ENCODE measurements at places on chromosomes 5 and 9.

DNA sequence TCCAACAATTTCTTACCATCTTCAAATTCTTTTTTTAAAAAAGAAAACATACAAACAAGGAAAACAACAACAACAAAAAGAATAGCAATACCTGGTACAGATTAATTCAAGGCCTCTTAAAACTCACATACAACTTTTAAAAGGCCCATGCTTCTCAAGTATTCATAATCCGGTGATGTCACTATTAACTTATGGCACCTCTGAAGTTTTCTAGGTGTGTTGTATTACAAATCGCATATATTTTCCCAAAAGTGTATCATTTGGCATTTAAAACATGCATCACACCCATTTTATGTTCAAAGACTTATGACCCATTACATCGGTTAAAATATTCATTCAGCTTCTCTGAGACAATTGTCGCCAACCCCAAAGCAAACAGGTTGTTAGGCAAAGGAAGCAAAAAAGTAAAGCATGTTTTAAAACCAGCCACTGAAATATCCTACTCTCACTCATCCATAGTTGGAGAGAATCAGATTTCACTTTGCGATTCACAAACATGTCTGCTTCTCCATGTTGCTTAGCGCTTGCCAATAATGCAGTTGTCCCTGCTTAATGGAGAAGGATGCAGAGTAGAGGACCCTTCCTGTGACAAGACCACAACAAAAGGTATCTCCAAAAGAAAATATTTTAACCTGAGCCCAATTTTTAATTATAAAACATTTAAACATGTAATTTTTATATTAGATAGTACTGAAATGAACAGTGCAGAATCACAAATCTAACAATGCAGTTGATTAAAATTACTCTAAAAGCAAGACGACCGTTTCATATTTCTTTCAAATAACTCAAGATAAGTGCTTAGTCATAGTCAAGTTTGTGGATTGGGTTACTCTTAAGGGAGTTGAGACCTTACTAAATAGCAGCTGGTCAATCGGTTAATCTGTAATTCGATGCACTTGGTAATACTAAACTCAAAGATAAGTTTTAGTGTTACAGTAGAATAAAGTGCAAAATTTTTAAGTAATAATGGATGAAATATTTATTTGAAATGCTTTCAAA, 1.6 kb downstream of the SKP1 start:
- no peak for DNase-seq

GRCh38 chr9:34983209-34983608, 6.3 kb upstream of the DNAJB5 start:
- DNase-seq, result no peak

GRCh38 chr5:131221888-131222287, 42.0 kb upstream of the CDC42SE2 start:
- no peak for DNase-seq

DNA sequence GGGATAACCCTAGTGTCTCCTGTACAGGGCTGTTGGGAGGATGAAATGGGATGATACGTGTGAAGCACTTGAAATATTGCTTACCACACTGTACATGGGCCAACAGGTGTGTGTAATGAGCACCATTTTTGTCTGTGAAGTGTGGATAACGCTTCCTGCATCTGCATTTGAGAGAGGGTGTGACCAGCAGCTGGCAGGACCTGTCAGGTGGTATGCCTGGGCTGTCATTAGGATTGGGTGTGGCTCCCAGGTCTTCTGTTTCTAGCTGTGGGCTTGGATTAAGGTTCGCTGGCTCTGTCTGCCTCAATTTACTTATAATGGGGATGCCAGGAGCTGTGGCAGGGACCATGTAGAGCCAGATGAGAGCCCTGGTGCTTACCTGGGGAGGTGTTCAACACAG, 74.4 kb downstream of the PRRT1B start:
- DNase-seq, result no peak

DNA sequence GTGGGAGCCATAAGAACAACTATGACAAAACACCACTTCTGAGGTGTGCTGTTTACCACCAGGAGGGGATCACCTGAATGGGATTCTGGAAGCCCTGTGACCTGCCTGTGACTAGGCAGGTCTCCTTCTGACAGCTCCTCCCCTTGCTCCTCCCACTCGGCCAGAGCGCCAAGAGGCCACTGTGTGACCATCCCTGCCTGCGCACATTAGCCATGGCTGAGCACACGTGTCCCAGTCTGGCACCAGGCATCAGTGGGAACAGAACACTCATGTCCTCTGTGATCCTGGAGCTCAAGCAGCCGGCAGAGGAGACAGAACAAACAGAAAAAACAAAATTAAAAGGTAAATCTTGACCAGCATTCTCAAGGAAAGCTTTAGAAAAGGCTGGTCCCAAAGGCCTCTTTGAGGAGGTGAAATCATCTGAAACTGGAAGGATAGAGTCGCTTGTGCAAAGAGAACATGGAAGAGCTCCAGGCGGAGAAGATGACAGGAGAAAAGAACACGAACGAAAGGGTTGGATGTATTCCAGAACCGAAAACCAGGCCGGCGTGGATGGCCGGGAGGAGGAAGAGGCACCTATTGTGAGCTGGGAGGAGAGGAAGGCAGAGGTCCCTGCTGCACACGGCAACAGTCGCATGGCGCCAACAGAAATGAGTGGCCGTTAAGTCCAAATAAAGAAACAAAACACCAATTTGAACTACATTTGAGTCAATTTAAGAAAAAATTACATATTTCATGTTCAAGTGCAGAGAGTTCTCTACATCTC, 5.1 kb downstream of the MED10 start:
- no peak for DNase-seq

DNA sequence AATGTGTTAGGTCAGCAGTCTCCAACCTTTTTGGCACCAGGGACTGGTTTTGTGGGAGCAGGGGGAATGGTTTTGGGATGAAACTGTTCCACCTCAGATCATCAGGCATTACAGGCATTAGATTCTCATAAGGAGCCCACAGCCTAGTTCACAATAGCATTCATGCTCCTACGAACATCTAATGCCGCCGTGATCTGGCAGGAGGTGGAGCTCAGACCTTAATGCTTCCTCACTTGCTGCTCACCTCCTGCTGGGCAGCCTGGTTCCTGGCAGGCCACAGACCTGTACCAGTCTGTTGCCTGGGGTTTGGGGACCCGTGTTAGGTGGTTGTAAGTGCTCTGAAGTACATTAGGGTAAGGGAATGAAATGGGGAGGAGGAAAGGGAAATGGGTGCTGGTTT, 9.7 kb upstream of the CTNNA1 start:
- DNase-seq, result no peak

DNA sequence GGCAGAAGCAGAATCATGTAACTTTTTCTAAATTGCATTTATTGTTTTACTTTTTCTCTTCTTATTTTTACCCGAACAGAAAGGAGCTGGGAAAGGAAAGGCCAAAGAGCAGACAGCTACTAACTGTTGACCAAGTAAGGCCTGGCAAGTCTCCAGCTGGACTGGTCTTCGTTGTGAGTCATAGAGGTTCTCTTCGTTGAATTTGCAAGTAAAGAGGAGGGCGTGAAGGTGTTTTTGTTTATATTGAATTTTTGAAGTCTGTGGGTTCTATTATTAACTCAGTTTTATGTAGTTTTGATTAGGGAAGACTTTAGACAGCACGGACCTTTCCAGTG, 416.5 kb upstream of the CCNH start:
- DNase-seq, result no peak

DNA sequence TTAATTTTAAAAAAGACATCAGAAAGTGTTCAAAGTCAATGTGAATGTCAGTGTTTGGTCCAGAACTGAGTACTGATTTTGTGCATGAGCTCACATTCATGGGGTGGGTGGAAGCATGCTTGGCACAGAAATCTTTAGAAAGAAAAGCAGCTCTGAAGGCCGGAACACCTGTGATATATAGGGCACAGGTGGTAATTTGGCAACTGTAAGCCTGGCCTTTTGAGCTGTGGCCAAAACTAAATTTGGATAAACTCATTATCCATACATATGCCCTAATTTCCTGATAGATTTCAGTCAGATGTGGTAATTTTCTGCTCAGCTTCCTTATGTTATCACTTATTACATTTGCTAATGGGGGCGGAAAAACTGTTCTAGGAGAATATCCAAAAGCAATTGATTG, 211.4 kb downstream of the HCN1 start:
- no peak for DNase-seq

- no peak for DNase-seq
These were observed 501.0 kb upstream of the EDIL3 start for GRCh38 chr5:84885485-84886258.

GRCh38 chr9:79111653-79112052, 460.1 kb upstream of the TLE4 start:
- no peak for DNase-seq

GRCh38 chr5:155053501-155053900, 39.9 kb downstream of the KIF4B start:
- DNase-seq, result no peak

GRCh38 chr9:21902136-21902535, 92.1 kb downstream of the CDKN2A start:
- no peak for DNase-seq

Data from activated naive CD4-positive, alpha-beta T cell (primary cell).